ENCODE measurements at places on chromosomes 3 and 15. TPM values are rescaled to one million over a fixed set of nuclear protein-coding genes. Genes with fewer than 3 reads are reported as not detected.
A peak's percentile ranks its signal among the peaks of the same experiment; 100 is the strongest.

DNA sequence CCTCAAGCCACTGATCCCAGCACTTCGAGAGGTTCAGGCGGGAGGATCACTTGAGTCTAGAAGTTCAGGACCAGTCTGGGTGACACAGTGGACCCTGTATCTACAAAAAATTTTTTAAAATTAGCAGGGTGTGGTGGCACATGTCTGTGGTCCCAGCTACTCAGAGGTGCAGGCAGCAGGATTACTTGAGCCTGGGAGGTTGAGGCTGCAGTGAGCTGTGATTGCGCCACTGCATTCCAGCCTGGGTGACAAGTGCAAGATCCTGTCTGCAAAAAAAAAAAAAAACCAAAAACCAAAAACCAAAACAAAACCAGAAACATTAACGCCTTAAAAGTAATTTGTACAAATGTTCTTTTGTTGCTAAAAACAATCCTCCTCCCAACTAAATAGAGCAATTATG is 27.9 kb upstream of the SLC12A8 start:
- peak; percentile 35 for DNase-seq
- H3K27me3 ChIP-seq, result no peaks in the 10 kb centered on the region
- no peak overlapping the region for H3K27ac ChIP-seq
- no peak overlapping the region for H3K4me3 ChIP-seq
- H3K4me1 ChIP-seq, result no peaks in the 10 kb centered on the region
- H3K36me3 ChIP-seq, result no peaks in the 10 kb centered on the region

DNA sequence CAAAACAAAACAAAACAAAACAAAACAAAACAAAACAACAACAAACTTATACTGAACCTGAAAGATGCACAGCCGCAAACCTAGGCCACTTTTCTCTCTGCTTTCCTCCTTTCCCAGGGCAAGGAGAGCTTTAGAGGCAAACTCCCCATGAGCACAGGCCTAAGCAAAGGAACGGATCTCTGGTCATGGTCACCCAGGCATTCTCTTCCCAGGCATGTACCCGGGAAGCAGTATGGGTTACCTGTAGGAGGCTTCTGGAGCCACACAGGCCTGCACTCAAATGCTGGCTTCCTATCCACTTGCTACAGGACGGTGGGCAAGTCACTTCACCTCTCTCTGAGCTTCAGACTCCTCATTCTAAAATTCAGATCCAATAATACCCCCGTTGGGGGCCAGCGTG is 171.8 kb downstream of the SMAD6 start:
- no peak overlapping the region for H3K4me3 ChIP-seq
- no peaks in the 10 kb centered on the region for H3K27me3 ChIP-seq
- no peaks in the 10 kb centered on the region for H3K4me1 ChIP-seq
- no peak for DNase-seq
- H3K36me3 ChIP-seq, result no peaks in the 10 kb centered on the region

GRCh38 chr3:102478160-102478559 is 43.3 kb downstream of the ZPLD1 start:
- no peaks in the 10 kb centered on the region for H3K36me3 ChIP-seq
- H3K4me1 ChIP-seq, result no peaks in the 10 kb centered on the region
- no peaks in the 10 kb centered on the region for H3K27me3 ChIP-seq
- no peak for DNase-seq

GRCh38 chr15:98807262-98807661 is 158.9 kb downstream of the IGF1R start:
- no peak overlapping the region for H3K4me3 ChIP-seq
- H3K36me3 ChIP-seq, result no peaks in the 10 kb centered on the region
- peaks cover 5% of the 10 kb centered on the region for H3K4me1 ChIP-seq
- no peak overlapping the region for H3K27ac ChIP-seq

DNA sequence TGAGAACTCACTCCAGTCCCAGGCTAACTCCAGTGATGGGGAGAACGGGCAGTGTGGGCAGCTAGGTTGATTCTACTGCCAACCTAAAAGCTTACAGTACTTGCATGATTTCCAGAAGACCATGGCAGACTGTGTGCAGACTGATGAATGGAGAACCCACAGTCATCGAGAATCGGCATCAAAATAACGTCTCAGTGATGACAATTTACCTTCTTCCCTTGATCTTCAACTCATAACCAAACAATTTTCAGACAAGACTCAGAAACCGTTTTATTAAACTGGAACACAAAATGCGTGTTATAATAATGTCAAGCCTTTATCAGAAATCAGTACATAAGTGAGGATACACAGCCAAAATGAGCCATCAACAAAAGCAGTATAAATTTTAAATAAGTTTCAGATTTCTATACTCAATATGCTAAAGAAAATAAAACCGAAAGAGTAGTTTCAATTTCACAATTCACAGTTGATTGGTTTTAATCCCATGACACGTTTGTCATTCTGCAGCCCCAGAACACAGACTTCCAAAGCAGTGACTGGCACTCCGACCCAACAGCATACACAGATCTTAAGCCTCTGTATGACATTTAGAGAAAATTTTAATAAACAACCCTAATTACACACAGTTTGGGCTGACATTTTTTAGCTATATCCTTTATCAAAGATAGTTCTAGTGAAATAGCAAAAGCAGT is 54.5 kb downstream of the ZMAT3 start:
- no peak overlapping the region for H3K4me3 ChIP-seq
- H3K36me3 ChIP-seq, result peaks cover 14% of the 10 kb centered on the region
- no peak overlapping the region for H3K27ac ChIP-seq
- no peaks in the 10 kb centered on the region for H3K27me3 ChIP-seq
- no peak for DNase-seq

The SMCO1 gene
- not detected for total RNA-seq

DNA sequence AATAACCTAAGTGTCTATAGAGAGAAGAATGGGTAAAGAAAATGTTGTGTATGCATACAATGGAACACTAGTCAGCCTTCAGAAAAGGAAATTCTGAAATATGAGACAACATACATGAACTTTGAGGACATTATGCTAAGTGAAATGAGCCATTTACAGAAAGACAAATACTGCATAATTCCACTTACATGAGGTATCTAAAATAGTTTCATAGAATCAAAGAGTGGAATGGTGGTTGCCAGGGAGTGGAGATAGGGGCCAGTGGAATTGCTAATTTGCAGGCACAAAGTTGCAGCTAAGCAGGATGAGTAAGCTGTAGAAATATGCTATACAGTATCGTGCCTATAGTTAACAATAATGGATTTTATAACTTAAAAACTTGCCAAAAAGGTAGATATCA is 779.6 kb upstream of the ARPP21 start:
- H3K27ac ChIP-seq, result no peak overlapping the region
- H3K4me1 ChIP-seq, result peaks cover 9% of the 10 kb centered on the region
- DNase-seq, result peak; percentile 64
- H3K27me3 ChIP-seq, result no peaks in the 10 kb centered on the region

DNA sequence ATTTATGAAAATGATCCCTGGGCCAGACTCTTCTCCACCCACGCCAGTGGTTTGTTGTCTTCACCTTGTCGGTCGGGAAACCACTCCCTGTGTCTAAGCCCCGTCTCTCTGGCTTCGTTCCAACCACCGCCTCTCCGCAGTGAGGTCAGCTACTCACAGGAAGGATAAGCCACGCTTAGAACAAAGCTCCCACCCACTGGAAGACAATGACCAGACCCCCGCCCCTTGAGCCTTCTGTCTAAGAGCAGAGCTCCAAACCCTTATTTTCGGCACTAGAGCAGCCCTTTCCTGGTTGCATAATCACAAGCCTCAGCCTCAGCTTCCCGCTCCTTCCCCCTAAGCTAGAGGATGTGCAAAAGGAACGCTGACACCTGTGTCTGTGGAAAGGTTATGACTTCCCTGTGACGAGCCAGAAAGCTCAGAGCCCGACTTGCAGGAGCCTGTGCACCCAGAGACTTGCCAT is 114.9 kb upstream of the MEF2A start:
- H3K36me3 ChIP-seq, result no peaks in the 10 kb centered on the region
- H3K4me3 ChIP-seq, result no peak overlapping the region
- DNase-seq, result peak; percentile 78
- H3K4me1 ChIP-seq, result peaks cover 45% of the 10 kb centered on the region
- H3K27ac ChIP-seq, result no peak overlapping the region
- H3K27me3 ChIP-seq, result no peaks in the 10 kb centered on the region

The KLHL40 gene
- not detected for total RNA-seq

GRCh38 chr3:38574411-38575278 is 74.8 kb downstream of the SCN5A start:
- H3K4me3 ChIP-seq, result no peak overlapping the region
- no peak for DNase-seq
- H3K27me3 ChIP-seq, result no peaks in the 10 kb centered on the region
- no peak overlapping the region for H3K27ac ChIP-seq

- H3K4me1 ChIP-seq, result no peaks in the 10 kb centered on the region
- no peaks in the 10 kb centered on the region for H3K36me3 ChIP-seq
- H3K27ac ChIP-seq, result no peak overlapping the region
- no peak overlapping the region for H3K4me3 ChIP-seq
Observed at GRCh38 chr3:17478673-17479072, 263.8 kb downstream of the TBC1D5 start.

- no peak overlapping the region for H3K4me3 ChIP-seq
- H3K27me3 ChIP-seq, result no peaks in the 10 kb centered on the region
- H3K4me1 ChIP-seq, result no peaks in the 10 kb centered on the region
- no peak overlapping the region for H3K27ac ChIP-seq
- peaks cover 20% of the 10 kb centered on the region for H3K36me3 ChIP-seq
Observed at GRCh38 chr15:36943508-36944361, 156.6 kb downstream of the MEIS2 start.

- H3K27me3 ChIP-seq, result peaks cover 15% of the 10 kb centered on the region
- peak; percentile 51 for DNase-seq
- H3K27ac ChIP-seq, result no peak overlapping the region
- H3K4me3 ChIP-seq, result no peak overlapping the region
- no peaks in the 10 kb centered on the region for H3K36me3 ChIP-seq
- H3K4me1 ChIP-seq, result peaks cover 6% of the 10 kb centered on the region
Observed at GRCh38 chr3:58217209-58217811, 6.5 kb upstream of the DNASE1L3 start.

The SEMA3B gene
- 5.9 TPM for total RNA-seq

The DPPA2 gene
- total RNA-seq, result 0.48 TPM

All from astrocyte (in vitro differentiated cells and primary cell).